ENCODE measurements at places on chromosomes 1 and 21.

DNA sequence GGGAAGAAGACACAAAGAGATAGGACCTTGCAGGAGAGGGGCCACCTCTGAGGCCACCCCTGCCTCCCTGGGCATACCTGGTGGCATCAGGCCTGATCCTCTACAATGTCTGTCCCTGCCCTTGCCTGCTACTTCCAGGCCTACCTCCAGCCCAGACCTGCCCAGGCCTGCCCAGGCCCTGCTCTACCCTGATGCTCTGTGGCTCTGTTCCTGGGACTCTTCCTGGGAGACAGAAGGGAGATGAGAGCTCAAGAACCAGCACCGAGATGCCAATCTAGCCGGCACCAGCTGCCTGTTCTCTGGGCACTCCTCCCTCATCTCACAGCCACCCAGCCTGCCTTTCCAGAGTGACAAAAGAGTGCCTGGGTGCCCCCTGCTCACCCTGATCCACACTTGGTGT is 2.7 kb downstream of the CELF3 start:
- DNase-seq, result no peak

GRCh38 chr1:15123925-15124324 is 29.6 kb upstream of the TMEM51 start:
- no peak for DNase-seq

DNA sequence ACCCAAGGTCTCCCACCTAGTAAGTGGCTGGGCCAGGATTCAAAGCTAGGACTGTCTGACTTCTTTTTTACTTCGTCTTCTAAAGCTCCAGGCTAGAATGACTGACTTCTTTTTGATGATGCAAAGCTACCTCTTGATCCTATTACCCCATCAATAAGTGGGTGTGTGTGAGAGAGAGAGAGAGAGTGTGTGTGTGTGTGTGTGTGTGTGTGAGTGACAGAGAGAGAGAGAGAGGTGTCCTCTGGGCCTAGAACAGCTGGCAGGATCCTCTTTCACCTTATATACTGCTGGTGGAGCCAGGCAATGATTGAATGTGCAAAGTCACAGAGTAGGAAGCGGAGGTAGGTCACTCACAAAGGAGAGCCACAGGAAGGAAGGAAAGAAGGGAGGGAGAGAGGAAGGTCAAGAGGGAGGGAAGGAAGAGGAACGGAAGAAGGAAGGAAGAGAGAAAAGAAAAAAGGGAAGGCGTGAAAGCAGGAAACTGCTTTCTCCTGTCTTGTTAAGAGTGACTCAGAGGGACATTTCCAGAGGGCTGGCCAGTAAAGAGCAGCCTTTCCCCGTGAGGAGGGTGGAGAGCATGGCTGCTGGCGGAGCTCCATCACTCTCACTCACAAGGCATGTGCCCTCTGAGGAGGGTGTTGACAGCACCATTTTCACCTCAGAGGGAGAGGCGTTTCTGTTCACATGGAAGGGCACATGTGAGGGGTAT is 68.9 kb downstream of the CDC7 start:
- DNase-seq, result no peak

- no peak for DNase-seq
Measured at GRCh38 chr21:34202553-34203372, 129.4 kb downstream of the MRPS6 start.

DNA sequence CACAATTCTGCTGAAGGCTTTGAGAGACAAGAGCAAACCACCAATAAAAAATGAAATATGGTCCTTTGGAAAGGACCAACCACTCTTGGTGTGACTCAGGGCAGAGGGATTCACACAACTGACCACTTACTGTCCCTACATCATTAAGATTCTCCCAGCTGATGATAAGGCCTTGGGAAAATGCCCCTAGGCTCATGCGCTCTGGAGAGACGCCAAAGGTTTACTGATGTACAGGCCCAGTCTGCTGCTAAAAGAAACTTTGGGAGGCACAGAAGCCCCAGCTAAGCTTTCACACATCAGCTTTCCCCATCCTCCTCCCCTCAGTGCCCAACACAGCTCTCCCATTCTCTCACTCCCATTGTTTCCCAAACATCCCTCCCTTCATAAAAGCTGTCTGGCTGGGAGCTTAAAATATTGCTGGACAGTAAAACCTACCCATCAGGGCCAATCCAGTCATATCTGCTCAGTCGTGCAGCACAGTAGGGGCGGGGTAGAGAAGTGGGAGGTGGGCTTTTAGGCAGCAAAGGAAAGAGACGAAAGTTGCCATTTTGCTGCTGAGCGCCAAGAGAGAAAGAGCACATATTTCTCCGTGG is at the start of gene GJA8:
Gene GJA8, plus strand, starts transcription at position 543 of the 593 bp plus-strand sequence. CDS start 5,161 bp downstream, outside the sequence.
- DNase-seq, result no peak

DNA sequence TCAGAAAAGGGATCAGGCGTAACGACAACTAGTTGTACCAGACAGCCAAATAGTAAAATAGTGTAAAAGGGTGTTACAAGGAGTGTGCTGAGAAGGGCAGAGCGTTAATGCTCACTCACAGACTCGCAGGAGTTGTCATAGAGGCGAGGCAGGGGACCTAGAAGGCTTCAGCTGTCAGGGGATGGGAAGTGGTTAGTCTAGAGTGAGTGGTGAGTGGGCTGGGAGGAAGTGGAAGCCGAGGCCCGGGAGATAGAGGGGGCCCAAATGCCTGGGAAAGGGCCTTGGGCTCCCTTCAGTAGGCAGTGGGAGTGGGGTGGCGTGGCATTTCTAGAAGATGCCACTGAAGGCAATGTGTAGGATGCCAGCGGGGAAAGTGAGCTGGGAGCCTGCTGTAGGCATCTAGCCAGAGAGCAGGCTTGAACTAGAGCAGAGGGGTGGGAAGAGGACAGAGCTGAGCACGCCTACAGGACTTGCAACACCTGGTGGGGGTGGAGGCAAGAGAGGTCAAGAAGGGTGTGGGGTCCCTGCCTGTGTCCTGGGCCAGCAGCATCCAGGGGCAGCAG is 10.3 kb downstream of the SLC6A17 start:
- DNase-seq, result no peak

- DNase-seq, result peak; percentile 48
Measured at GRCh38 chr1:44775930-44776729, 790 bp downstream of the RPS8 start.

GRCh38 chr21:44528634-44528995 is 11.4 kb downstream of the KRTAP10-1 start:
- no peak for DNase-seq

DNA sequence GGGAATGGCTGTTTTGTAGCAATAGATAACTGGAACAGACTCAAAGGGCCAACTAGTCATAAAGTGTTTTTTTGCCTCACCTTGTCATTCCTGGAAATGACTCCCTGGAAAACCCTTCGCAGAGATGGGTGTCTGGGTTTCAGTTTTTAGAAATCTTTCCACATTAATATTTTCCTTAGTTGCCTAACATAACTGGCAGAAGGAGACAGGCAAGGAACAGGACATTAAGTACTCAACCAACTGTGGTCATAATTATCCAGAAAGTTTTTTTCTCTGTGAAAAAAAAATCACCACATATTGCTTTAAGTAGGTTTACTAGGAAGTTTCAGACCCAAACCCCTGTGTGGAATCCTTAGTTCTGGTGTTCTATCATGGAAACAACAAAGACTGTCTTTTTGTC is 3.4 kb upstream of the CMPK1 start:
- no peak for DNase-seq

DNA sequence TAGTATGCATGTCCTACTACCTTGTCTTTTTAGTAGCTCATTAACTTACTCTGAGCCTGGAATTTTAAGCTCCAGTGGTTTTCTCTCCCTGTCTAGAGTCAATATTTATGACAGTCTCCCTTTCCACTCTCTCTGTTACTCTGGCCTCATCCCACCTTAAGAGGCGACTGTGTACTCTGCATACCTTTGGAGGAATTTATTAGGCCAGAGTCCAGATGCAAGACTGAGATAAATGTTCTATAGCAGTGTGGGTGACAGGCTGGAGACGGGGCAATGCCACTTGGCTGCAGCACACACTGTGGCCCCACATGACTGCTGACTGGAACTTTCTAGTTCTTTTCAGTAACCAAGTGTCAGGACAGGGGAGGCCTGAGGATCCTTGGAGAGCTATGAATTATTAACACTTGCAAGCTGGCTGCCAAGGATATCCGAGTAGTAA is 4.1 kb upstream of the PDZK1 start:
- DNase-seq, result no peak

DNA sequence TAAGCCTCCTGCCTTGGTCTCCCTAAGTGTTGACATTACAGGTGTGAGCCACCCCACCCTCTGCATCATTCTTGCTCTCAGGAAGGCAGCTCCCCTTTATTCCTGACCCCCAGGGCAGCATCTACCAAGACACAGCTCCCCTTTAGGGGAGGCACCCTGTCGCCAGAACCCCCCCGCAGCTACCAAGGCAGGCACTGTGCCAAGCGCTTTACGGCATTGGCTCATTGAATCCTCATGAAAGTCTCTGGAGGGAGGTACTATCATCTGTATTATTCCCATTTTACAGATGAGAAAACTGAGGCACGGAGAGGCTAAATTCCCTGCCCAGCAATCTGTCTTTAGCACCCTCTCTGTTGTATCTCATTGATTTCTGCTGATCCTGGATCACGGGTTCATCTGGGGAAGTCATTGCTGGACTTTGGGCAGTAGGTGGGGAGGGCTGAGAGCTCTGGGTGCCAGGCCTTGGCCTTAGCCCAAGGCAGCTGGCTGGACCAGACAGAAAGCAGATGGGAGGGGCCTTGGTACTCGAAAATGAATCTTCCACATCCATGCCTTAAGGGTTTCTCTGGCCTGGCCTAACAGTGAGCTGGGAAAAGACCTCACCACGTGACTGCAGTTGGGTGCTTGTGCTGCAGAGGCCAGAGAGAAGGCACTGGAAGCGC is 5.9 kb downstream of the PLOD1 start:
- DNase-seq, result no peak

DNA sequence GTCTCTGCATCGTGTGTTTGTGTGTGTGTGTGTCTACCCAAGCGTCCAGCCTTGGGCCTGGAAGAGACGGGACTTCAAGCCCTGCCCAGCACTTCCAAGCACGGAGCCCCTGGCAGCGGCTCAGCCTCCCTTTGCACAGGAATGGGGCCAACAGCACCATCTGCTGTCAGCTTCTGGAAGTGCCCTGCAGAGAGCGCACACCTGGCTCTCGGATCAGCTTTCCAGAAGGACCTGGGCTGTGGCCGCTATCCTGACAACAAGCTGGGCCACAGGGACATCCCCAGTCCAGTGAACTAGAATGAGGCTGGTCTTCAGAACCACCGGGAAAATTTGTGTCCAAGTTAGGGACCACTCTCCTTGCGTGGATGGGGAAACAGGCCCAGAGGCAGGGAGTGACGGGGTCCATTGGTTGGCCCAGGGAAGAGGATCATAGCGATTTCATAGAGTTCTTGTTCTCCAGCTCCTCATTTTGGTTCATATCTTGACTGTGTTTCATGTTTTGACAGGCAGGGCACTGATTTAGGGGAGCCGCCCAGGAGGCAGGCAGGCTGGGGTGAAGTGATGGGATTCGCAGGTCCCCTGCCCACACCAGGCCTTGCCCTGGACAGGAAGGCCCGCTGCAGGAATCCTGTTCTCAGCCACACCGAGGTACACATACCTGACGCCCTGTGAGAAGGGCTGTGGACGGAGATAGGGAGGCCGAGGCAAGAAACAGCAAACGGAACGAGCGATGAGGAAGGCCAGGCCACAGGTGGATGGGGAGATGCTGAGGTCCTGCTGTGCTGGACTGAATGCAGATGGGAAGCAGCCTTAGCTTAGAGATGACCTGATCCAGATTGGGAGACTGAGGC is 38.4 kb downstream of the TAS1R2 start:
- peak; percentile 65 for DNase-seq

DNA sequence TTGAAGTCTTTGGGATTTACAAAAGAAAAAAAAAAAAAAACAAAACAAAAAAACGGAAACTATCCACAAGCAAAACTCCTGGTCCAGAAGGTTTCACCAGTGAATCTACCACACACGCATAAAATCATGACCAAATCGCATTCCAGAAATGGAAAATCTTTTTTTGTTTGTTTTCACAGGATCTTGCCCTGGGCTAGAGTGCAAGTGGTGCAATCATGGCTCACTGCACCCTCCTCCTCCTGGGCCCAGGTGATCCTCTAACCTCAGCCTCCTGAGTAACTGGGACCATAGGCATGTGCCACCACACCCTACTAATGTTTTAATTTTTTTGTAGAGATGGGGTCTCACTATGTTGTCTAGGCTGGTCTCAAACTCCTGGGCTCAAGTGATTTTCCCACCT is 100.5 kb downstream of the DYRK1A start:
- no peak for DNase-seq
